GM13977 (cell line): ENCODE measurements at places on chromosomes 13 and 19.

DNA sequence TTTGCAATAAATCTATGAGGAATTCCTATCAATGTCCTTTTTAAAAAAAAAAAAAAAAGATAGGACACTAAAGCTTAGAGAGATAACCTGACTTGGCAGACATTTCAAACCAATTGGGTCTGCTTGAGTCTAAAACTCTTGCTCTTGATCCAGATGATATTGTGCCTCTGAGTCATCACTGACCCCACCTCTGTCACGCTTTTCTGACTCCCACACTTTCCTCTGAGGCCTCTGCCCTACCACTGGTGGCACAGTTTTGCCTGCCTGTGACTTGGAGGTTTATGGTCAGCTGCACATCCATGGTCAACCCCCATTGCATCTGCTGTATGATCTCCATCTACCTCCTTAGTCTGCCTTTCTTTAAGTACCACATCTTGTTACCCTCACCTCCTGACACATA is 328.7 kb downstream of the SPRY2 start:
- no peak for DNase-seq

DNA sequence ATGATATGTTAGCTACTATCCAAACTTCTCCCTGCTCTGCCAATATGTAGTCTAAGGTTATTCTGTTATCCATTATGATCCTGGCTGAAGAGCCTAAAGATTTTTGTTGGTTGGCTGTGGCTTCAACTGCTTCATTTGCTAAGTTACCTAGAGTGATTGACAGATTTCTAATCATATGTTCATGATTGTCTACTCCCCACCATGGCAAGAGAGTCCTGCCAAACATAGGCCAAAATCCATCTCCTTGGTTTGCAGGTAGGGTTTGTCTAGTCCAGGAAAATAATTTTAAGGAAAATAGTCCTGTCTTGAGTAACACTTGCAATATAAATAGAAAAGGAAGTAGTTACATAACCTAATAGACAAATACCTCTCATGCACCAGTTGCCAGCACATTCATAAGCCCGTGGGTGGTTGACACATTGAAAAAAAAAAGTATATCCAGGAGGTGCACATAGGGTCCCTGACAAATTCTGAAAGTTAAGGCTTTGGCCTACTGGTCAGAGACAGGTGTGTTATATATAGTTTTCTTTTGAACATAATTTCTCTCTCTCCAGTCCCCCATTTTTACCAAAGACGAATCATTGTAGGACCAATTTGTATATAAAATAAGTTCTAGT is 5.4 kb upstream of the CBY2 start:
- no peak for DNase-seq

- no peak for DNase-seq
Observed at GRCh38 chr13:28251466-28251865, 113.1 kb downstream of the PAN3 start.

- DNase-seq, result peak; percentile 54
Observed at GRCh38 chr13:75480671-75481175, 1.2 kb downstream of the TBC1D4 start.
